ENCODE measurements at places on chromosomes 7 and 10.
A peak's percentile ranks its signal among the peaks of the same experiment; 100 is the strongest.

GRCh38 chr7:32218741-32219288 is 148.6 kb upstream of the PDE1C start:
- DNase-seq: no peak

DNA sequence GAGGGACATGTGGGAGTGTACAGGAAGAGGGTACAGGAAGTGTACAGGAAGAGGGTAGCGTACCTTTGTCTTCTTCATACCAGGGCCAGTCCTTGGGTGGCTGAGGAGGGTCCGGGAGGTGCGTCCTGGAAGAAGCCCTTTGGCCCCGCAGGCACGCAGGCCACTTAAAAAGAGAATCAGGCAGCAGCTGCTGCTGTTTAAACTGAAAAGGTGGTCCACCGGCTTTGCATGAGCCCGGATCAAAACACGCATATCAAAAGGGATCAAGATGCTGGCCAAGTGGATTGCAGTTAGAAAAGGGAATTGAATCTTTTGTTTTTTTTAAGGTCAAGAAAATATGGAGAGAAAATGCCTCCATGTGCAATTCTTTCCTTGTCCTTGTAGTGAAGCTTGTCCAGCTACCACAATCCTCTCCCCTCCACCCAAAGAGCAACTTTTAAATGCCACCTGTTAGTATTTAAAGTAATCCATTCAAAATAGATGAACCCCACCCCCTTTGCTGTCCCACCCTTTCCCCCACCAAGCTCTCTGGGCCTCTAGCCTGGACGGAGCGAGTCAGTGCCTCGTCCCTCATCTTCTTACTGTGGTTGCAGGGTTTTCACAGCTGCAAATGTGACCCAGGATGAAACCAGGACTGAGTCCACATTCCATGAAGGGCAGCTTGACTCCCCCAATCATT is 142.8 kb downstream of the GLCCI1 start:
- DNase-seq: no peak

DNA sequence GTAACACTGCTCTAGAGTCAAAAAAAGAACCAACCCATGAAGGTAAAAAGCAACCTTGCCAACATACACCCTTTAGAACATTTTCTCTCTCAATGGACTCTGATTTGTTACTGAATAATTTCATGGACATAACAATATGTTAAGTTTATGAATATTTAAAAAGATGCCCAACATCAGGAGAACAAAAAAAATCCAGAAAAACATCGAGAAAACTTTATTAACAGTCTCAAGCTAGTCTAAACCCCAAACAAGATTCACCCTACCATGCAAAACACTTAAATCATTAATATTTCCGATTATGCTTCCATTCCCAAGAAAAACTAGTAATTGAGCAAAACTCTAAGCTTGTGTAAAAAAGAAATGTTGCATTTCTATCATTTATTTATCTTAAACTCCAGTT is 46.7 kb downstream of the OSBPL3 start:
- no peak for DNase-seq

DNA sequence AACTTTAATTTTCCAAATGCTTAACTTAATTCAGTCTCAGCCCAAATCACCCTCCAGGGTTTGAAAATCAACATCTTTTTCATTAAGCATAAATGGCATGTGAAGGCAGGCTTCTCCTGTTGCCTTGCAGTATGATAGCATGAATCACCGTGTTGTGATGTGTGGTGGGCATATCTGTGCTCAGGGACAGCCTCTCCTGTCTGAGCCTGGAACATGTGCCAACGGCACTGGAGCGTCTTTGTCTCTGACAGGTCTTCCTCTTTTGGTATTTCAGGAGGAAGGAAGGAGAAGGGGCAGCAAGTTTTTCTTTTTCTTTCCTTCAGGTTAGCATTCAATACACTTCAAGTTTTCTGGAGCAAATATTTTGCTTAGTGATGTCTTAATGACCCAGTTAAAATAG is 57.6 kb downstream of the LRGUK start:
- DNase-seq: no peak

DNA sequence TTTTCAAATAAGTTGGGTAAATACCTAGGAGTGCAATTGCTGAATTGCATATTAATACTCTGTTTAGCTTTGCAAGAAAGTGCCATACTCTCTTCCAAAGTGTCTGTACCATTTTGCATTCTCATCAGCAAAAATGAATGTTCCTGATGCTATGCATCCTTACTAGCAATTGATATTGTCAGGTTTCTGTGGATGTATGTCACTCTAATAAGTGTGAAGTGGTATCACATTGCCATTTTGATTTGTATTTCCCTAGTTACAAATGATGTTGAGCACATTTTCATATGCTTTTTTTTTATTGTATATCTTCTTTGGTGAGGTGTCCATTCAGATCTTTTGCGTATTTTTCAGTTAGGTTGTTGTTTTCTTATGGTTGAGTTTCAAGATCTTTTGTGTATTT is 230.4 kb upstream of the MAGI2 start:
- DNase-seq: no peak

GRCh38 chr7:80860554-80860953 is 58.3 kb downstream of the SEMA3C start:
- no peak for DNase-seq

GRCh38 chr10:121043124-121043849 is 192.1 kb downstream of the WDR11 start:
- no peak for DNase-seq

- no peak for DNase-seq
Measured at GRCh38 chr7:101916876-101917275, 99.5 kb downstream of the CUX1 start.

GRCh38 chr10:68606918-68607317 is 46.8 kb downstream of the TET1 start:
- DNase-seq: no peak

DNA sequence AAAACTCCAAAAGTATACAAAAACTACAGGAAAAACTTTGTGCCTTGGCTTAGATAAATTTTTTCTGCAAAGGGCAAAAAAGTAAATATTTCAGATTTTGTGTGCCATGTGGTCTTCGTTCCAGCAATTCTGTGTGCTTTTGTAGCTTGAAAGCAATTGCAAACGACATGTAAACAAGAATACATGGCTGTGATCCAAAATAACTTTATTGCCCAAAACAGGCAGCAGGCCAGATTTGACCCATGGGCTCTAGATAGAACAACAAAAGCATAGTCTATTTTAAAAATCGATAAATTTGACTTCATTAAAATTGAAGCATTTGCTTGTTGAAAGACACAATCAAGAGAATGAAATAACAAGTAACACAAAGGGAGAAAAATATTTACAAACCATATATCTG is 336.6 kb downstream of the HPSE2 start:
- no peak for DNase-seq

DNA sequence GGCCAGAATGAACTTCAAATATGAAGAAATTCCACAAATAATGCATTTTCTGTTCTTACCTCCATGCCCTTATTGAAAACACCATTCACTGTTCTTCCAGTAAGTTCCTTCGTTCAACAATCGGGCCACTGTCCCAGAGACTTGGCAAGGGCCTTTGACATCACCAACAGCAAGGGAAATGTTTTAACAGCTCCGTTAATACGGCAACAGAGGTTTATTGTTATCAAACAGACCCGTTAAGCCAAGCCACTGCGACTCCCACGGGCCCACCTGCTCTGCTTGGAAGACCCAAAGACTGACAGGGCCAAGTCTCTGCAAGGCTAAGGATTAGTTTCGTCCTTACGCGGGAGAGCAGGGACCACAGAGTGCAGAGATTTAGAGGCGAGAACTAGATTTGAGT is 43.4 kb upstream of the LYZL1 start:
- no peak for DNase-seq

GRCh38 chr10:44462338-44462914 is 77.5 kb upstream of the CXCL12 start:
- no peak for DNase-seq

DNA sequence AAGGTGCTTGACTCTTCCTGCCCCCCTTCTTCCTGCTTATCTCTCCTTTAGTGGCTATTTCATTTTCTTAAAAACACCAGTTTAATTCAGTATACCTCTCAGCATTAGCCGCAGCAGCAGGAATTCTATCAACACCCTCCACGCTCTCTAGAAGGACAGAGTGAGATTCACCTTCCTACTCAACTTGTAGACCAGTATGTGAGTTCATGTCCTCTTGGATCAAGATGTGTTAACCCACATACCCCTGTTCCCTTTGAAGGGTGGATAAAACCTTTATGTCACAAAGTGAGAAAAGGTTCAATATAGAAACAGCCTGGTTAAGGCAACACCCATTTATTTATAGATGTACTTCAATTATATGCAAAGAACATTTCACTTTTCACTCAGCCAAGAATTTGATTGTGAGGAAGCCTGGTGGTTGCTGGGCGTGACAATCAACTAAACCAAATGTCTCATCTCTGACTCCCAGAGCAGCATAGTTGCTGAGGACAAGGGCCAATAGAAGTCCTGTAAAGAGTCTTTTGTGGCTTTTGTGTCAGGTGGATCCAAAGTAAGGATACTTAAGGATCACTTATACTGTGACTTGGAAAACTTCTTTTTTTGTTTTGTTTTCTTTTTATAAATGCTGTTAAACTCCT is 617.1 kb downstream of the SORCS3 start:
- DNase-seq: no peak

DNA sequence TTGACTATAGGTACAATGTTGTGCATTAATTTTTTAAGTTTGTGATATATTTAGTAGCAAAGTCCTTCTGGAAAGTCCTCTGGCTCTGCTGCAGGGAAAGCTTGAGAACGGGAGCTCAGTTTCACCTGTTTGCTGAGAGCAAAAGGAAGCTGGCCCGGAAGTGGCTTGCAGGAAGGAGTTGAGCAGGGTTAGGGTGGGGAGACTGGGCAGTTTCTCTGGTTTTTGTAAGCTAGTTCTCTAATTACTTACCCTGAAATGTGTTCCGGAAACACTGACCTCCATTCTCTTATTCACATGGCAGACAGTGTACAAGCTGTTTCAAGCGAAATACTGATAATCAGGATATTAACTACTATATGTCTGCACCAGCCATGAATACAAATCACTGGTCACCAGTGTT is 22.3 kb downstream of the MAP3K8 start:
- DNase-seq: peak; percentile 36

DNA sequence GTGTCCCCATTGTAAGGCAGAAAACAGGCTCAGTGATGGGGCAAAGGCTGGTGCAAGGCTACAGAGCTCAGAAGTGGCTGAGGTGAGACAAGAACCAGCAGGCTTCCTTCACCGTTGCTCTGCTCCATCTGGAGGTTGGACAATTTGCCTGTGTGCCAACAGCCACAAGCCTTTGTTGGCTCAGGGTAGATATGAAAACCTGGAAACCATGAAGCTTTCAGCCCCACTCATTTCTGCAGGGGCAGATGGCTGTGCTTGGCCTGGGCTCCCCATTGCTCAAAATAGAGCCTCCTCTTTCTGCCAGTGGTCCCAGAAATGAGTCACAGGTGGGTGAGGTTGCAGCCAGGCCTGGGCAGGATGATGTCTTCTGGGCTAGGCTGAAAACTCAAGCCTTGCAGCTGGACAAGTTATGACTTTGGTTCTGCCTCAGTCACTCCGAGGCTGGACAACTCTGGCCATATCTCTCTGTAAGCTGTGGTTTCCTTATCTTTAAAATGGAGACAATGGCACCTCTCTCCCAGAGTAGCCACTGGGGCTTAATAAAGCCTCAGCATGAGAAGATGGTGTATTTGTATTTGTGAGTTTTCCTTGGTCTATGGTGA is 12.2 kb upstream of the ZNF273 start:
- DNase-seq: peak; percentile 67

GRCh38 chr10:1378473-1378872 is 322.3 kb downstream of the WDR37 start:
- no peak for DNase-seq

DNA sequence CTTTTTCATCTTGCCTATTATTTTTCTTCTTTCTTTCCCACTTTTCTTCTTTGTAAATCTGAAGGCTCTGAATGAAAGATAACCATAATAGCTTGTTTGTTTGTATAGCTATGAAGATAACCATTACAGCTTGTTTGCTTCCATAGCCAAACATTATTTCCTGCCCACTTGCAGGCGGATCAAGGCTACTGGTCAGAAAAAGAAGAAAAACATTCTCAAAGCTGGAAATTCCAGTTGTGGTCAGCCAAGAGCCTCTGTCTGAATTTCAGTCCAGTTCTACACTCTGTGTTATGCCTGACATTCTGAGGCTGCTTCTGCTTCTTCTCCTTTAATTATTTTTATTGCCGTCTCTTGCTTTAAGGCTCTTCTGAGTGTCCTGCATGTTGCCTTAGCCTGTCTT is 48.9 kb downstream of the TMEM178B start:
- no peak for DNase-seq

DNA sequence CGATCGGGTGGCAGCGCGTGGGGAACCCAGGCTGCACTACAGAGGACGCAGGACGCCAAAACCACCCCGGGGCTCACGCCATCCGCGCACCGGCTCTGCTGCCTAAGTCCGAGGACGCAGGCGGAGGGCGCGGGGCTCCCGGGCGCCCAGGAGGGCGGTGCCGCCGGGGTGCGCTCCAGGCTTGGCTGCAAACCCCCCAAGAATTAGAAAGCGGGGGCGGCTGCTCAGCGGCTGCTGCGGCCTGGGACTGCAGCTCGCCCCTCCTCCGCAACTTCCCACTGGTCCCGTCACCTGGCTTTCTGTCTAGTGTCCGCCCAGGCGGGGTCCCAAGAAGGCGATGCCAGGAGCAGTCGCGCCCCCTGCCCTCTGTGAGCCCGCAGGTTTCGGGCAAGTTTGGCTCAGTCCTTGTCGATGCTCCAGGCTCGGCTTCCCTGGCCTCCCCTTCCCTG is 1.7 kb upstream of the POU6F2 start:
- DNase-seq: no peak

DNA sequence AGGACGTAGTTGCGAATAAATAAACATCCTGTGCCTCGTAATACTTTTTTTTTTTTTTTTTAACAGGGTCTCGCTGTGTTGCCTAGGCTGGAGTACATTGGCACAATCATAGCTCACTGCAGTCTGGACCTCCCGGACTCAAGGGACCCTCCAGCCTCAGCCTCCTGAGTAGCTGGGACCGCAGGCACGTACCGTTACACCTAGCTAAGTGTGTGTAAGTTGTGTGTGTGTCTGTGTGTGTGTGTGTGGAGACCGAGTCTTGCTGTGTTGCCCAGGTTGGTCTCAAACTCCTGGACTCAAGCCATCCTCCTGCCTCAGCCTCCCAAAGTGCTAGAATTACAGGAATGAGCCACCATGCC is 573 bp upstream of the PON2 start:
- no peak for DNase-seq

DNA sequence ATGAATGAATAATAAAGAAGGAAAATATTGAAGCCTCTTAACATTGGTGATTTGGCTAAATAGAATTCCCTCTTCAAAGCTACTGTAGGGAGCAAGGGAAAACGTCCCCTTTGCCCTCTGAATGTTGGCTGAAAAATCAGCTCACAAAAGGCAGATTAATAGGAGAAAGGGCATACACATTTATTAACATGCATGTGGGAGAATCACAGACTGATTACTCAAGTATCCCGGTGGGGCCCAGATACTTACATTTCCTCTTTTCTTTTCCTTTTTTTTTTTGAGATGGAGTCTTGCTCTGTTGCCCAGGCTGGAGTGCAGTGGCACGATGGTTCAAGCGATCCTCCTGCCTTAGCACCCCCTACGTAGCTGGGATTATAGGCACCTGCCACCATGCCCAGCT is 68.5 kb downstream of the HK1 start:
- no peak for DNase-seq

- no peak for DNase-seq
Measured at GRCh38 chr7:140920745-140921144, 4.0 kb downstream of the BRAF start.
